GM23338 (cell line): ENCODE measurements at places on chromosomes 5 and 9. TPM values are rescaled to one million over a fixed set of nuclear protein-coding genes. Genes with fewer than 3 reads are reported as not detected.

DNA sequence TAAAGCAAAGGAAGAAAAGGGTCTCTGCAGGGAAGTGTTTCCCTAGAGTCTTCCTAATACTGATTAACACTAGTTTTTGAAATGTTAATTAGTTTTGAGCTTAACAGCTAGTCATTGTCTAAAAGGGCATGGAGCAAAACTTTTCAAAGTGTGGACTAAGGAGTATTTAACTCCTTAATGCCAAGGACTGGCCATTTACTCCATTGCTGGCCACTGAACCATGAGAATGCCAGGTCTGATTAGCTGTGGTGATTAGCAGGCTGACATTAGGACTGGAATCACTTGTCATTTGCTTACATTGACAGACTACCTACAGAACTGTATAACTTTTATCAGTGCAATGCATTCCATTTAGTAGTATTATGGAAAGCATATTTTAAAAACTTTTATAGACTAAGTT lies 987.0 kb downstream of the NR2F1-AS1 start:
- H3K4me3 ChIP-seq: no peak overlapping the region
- peaks cover 3% of the 10 kb centered on the region; the same call in 1 of the 2 replicates for H3K4me1 ChIP-seq
- DNase-seq: peak; percentile 5
- no peak overlapping the region for H3K27ac ChIP-seq

TMEM232 gene
- total RNA-seq: 1.3 and 4.4 TPM in 2 replicates

DNA sequence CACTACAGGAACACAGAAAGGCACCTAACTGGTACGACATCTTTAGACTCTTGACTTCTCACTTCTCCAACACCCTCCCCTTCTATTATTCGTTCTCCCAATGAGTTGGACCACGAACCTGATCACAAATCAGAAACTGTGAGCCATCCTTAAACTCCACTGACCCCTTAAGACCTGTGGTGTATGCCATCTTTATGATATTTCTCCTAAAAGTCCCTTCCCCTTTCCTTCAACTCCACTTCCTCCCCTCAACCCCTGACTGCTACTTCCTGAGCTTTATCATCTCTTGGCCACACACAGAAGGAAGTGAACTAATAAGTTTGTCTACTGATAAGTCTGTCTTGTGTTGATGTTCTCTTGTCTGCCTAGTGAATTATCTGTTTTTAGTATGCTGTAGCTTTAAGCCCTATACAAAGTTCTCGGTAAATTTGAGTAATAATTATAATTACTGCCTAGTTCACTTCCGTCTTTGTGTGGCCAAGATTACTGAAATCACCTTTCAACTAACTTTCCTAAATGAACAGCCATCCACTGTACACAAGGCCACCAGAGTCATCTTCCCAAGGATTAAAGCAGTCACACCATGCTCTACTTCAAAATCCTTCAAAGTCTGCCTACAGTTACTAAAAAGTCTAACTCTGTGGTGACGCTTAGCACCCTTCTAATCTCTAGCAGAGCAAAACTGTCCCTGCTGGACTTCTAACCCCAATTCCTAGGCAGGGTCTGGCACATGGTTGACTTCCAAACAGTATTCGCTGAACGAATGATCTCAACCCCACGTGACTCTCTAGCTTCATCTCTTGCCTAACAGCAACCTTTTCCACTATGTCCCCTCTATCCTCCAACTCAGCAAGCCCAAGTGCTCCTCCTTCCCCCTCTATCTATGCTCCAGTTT lies 23.2 kb downstream of the ELOVL7 start:
- H3K27ac ChIP-seq: no peak overlapping the region
- no peaks in the 10 kb centered on the region for H3K27me3 ChIP-seq
- no peaks in the 10 kb centered on the region for H3K36me3 ChIP-seq
- no peak for DNase-seq
- no peak overlapping the region for H3K4me3 ChIP-seq

TICAM2 gene
- not detected in 2 replicates for total RNA-seq

- H3K4me3 ChIP-seq: no peak overlapping the region
- H3K36me3 ChIP-seq: no peaks in the 10 kb centered on the region
- no peaks in the 10 kb centered on the region for H3K4me1 ChIP-seq
- DNase-seq: no peak
- no peak overlapping the region for H3K27ac ChIP-seq
Measured at GRCh38 chr9:84212982-84213381, 127.6 kb downstream of the SLC28A3 start.

DNA sequence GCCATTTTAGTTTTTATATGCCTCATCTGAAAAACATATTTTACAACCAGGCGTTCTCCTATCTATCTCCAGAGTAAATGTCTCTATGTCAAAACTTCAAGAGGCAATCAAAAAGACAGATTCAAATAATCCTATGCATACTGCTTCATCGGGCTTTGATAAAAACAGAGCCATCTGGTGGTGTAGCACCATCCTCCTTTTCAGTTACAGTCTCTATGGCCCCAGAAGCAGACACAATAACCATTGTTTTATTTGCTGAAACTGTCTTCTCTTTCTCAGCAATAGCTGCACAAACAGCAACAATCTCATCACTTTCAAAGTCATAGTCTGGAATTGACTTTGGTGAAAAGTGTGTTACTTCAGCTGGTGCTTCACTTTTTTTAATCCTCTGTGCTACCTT lies 36.3 kb downstream of the PTGER4 start:
- H3K4me1 ChIP-seq: no peaks in the 10 kb centered on the region
- no peak overlapping the region for H3K4me3 ChIP-seq
- no peaks in the 10 kb centered on the region for H3K27me3 ChIP-seq
- H3K36me3 ChIP-seq: no peaks in the 10 kb centered on the region
- peak; percentile 17 for DNase-seq

DNA sequence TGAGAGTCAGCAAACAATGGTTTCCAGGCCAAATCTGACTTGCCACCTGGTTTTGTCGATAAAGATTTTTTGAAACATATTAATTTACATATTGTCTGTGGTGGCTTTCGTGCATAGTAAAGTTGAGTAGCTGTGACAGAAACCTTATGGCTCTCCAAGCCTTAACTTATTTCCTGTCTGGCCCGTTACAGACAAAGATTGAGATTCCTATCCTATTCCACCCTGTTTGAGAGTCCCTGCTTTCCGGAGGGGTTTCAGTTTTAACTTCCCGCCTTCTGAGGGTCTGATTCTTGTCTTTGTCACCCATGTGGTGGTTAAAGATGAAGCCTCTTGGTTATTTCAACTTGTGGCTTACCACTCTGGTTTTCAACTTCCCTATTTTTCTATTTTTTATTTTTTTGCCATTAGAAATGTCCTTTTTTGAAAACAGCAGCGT lies 11.4 kb downstream of the OTULIN start:
- H3K36me3 ChIP-seq: peaks cover 2% of the 10 kb centered on the region; the same call in 1 of the 2 replicates
- peaks cover 58% of the 10 kb centered on the region for H3K4me1 ChIP-seq
- no peak overlapping the region for H3K4me3 ChIP-seq
- no peak for DNase-seq
- H3K27me3 ChIP-seq: no peaks in the 10 kb centered on the region

- H3K36me3 ChIP-seq: peaks cover 3% of the 10 kb centered on the region; the same call in 1 of the 2 replicates
- no peaks in the 10 kb centered on the region for H3K27me3 ChIP-seq
- no peak overlapping the region for H3K27ac ChIP-seq
- no peak overlapping the region for H3K4me3 ChIP-seq
Measured at GRCh38 chr9:35074791-35075190, 2.4 kb upstream of the VCP start.

DNA sequence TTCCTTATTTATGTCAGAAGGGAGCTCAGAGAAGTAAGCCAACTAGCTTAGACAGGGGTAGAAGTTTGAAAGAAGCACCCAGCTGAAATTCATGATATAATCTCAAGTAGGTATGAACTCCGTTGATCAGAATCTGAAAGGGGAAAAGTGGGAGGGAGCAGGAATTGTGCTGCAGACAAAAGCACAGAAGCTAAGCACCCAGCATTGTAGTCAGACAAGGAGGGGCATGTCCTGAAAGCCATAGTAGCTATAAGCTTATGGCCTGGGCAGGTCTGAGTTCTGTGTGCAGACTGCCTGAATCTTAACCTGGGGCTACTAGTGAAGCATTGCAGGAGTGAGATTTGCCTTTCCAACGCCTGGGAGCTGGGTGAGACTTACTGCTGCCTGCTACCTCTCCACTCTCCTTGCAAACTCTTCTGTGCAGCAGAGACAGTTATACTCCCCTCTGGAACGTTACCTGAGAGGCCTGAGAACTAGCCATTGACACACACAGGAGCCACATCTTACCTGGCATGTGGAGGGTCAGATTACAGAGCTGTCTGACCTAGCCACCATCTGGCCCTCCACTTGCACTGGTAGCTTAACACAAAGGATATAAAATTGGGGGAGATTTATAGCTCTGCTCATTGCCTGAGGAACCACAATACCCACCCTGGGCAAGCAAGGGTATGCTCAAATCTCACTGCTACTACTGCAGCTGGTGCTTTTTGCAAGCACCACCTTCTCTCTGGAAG lies 9.8 kb upstream of the CYLC2 start:
- DNase-seq: no peak
- no peaks in the 10 kb centered on the region; the same call in 1 of the 2 replicates for H3K36me3 ChIP-seq
- H3K4me1 ChIP-seq: no peaks in the 10 kb centered on the region
- H3K27me3 ChIP-seq: no peaks in the 10 kb centered on the region
- H3K4me3 ChIP-seq: no peak overlapping the region

DNA sequence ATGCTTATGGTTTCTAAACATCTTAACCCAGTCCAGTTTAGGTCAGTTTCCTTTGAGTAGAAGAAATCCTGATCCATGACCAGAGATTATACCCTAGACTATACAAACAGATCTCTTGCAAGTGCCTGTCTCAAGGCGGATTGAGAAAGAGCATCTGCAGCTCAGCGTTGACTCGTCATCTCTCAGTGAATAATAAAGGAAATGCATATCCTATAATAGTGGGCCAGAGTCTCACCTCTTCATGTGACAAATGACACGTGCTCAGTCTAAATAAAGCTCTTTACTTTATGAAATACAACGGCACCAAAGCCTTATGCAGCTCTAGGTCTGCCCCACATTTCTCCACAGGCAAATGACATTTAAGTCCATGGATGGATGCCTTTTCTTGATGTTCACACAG lies 179.4 kb upstream of the NR3C1 start:
- no peaks in the 10 kb centered on the region for H3K4me1 ChIP-seq
- H3K4me3 ChIP-seq: no peak overlapping the region
- H3K36me3 ChIP-seq: no peaks in the 10 kb centered on the region
- DNase-seq: no peak
- no peaks in the 10 kb centered on the region for H3K27me3 ChIP-seq

DNA sequence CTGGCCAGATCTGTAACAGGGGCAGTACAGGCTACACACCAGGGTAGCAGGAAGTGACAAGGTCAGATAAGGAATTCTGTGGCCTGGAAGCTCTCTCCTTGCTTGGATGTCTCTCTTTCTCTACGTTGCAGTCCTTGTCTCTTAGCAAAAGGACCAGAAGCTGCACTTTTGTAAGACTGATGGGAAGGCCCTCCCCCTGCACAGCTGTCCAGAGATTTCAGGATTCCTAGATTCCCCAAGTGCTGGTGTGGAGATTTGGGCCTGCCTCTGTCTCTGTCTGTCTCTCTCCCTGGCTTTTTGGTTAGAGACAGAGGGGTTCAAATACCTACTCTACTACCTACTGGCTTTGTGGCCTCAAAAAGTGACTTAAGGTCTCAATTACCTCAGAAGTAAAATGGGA lies 10.0 kb upstream of the CNTFR start:
- peaks cover 11% of the 10 kb centered on the region; the same call in 1 of the 2 replicates for H3K27me3 ChIP-seq
- H3K4me3 ChIP-seq: no peak overlapping the region
- no peaks in the 10 kb centered on the region for H3K36me3 ChIP-seq
- no peak for DNase-seq
- no peaks in the 10 kb centered on the region for H3K4me1 ChIP-seq
- H3K27ac ChIP-seq: no peak overlapping the region

CARD9 gene
- 0.49 and 1.1 TPM in 2 replicates for total RNA-seq

CD74 gene
- total RNA-seq: 49.8 and 54.8 TPM in 2 replicates

ERBIN gene
- total RNA-seq: 26.4 and 29.1 TPM in 2 replicates

GRCh38 chr5:43523662-43524072 lies 8.7 kb upstream of the C5orf34 start:
- H3K4me3 ChIP-seq: no peak overlapping the region
- no peaks in the 10 kb centered on the region for H3K27me3 ChIP-seq
- no peaks in the 10 kb centered on the region for H3K4me1 ChIP-seq
- H3K36me3 ChIP-seq: peaks cover 14% of the 10 kb centered on the region; the same call in 1 of the 2 replicates

DNA sequence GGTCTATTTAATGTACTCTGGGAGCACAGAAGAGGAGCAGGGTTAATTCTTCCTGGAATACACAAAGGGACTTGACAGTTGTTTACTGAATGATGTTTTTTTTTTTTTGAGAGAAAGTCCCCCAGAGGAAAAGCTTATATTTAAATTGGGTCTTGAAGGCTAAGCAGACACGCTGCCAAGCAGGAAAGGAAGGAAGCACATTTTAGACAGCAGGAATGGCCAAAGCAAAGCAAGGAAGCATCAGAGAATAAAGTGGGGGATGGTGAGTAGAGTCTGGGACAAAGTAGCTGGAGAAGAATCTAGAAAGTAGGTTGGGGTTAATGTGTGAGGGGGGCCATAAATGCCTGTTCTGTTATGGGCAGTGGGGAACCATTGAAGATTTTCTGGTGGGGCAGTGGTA lies 21.5 kb downstream of the ZNF346 start:
- H3K4me3 ChIP-seq: no peak overlapping the region
- no peak overlapping the region for H3K27ac ChIP-seq
- no peaks in the 10 kb centered on the region for H3K27me3 ChIP-seq

SGTB gene
- total RNA-seq: 12.5 and 14.8 TPM in 2 replicates

GRCh38 chr5:102809033-102809432 lies 53.9 kb downstream of the PAM start:
- DNase-seq: no peak
- no peak overlapping the region for H3K27ac ChIP-seq
- peaks cover 40% of the 10 kb centered on the region for H3K4me1 ChIP-seq
- H3K36me3 ChIP-seq: no peaks in the 10 kb centered on the region
- H3K27me3 ChIP-seq: no peaks in the 10 kb centered on the region
- no peak overlapping the region for H3K4me3 ChIP-seq

CCL28 gene
- total RNA-seq: 3.4 and 5.7 TPM in 2 replicates

GRCh38 chr9:132776268-132776667 lies 101.8 kb downstream of the AK8 start:
- H3K4me1 ChIP-seq: no peaks in the 10 kb centered on the region
- H3K27ac ChIP-seq: no peak overlapping the region
- no peak overlapping the region for H3K4me3 ChIP-seq
- H3K36me3 ChIP-seq: no peaks in the 10 kb centered on the region

SPINK4 gene
- total RNA-seq: not detected in 2 replicates

DNA sequence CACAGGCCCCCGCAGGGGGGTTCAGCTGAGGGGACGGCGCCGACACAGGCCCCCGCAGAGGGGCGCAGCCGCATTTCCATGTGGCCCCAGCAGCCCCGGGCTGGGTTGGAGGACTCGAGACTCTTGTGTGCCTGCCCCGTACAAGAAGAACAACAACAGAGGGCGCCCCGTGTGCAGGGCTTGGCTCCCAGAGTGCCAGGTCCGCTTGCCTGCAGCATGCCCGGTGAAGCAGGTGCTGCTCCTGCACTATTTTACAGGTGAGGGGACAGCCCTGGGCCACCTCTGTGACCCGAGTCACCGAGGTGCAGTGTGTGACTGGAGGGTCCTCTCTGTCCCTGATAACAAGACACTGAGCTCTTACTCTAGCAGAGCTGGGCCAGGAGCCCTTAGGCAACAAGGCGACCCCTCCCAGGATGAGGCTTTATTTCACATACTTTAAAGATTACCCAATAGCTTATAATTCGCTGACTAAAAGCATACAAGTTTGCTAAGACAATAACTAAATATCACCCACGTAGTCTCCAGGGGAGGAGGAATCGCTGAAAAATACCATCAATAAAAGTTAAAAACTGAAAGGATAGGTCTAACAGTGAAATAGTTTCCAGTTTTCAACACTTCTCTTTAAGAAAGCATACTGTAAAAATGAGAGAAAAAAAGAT lies 41.7 kb upstream of the SLC9A3 start:
- H3K4me3 ChIP-seq: peak overlapping the region; percentile 37
- no peaks in the 10 kb centered on the region for H3K36me3 ChIP-seq
- H3K27me3 ChIP-seq: peaks cover 14% of the 10 kb centered on the region
- peak; percentile 82 for DNase-seq
- no peak overlapping the region for H3K27ac ChIP-seq
